ENCODE measurements at places on chromosomes 1 and 21.

DNA sequence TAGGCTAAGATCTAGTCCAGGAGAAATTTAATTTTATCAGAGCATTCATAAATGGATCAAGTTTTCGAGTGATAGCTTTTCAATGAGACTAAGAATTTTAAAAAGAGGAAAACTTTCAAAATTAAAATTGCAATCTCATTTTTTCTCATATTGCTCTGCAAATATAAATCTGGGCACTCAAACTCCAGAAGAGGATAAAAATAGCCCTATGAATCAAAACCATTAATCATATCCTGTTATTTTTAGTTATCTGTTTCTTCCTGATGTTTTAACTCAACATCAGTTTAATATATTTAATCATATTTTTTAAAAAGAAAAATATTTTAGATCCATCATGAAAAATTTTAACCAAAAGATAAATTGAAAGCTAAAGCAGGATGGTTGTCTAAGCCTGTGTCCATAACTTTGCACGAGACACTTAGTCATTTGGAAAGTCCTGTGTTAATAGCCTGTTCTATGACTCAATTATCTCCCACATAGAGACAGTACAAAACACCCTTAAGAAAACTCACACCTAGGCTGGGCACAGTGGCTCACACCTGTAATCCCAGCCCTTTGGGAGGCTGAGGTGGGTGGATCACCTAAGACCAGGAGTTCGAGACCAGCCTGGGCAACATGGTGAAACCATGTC lies 17.1 kb upstream of the PRRC2C start:
- DNase-seq = no peak

DNA sequence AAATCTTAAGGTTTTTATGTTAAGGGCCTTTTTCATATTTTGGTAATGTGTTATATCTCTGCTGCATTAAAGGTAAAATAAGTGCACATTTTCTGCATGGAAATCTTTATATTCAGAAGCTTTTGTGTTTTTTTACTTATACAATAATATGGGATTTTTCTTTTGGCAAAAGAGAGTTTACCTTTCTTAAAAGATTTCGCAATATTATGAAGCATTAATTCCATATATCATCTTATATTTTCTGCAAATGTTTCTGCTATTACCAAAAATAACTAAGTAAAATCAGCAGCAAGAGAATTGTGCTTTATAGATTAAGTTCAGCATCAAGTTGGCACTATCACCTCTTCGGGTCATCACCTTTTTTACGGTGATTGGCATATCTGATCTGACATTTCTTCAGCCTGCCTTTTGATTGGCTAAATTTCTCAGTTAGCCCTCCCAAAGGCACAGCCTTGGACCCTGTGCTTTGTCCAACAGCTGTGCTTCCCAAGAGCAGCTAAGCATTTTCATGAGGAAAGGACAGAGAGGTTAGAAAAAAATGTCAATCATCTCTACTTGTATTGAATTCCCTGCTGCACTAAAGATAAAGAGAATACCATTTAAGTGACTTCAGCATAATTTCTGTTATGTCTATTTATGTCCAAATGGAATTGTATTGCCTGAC lies 767.1 kb upstream of the PRMT6 start:
- no peak for DNase-seq

- no peak for DNase-seq
Measured at GRCh38 chr1:84632673-84633434, 57.4 kb downstream of the SSX2IP start.

DNA sequence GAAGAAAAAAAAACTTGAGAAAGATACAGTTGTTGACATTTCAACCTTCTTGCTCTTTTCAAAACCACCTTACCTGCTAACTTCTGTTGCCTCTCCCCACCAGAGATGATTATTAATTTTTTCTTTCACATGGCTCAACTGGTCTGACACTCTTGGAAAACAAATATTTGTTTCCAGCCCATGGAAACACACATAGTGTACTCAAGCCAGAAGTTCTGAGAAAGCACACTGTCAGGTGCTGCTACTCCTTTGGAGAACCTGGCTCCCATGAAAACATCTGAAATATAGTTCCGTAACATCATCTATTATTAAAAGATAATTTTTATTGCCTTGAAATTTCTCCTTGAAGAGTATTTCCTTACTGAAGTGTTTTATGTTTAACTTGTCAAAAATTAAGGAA lies 145.0 kb upstream of the C1orf105 start:
- DNase-seq = no peak

GRCh38 chr1:58363585-58363984 lies 182.9 kb downstream of the OMA1 start:
- no peak for DNase-seq

DNA sequence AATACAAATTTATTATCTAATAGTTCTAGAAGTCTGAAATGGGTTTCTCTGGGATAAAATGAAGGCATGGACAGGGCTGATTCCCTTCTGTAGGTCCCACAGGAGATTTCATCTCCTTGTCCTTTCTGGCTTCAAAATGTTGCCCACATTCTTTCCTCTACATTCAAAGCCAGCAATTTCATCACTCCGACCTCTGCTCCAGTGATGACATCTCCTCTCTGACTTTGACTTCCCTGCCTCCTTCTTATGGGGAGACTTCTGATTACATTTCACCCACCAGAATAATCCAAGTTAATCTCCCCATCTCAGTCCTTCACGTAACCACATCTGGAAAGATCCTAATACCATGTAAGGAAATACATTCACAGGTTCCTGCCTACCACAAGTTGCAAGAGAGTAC lies 358.0 kb upstream of the C1orf87 start:
- DNase-seq = no peak

DNA sequence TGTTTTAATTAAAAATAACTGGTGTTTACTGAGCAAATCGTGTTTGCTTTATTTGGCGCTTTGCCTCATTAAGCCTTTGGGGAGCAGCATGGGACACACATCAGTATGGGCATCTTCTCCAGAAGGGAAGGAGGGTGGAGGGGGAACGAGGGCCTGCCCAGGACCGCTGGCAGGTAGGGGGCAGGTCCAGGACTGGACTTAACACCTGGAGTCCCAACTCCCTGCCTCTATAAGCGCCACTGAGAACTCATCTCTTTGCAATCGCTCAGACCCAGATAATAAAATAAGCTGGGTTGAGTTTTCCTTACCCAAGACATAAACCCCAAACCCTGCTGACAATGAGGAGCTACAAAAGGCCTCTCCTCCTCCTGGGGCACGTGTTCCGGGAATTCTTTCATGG lies 15.1 kb downstream of the ABCG1 start:
- DNase-seq = no peak

Data from thoracic aorta (tissue), 2 donors.